ENCODE measurements at places on chromosomes 12 and 14.

- no peak for DNase-seq
Observed at GRCh38 chr12:42119085-42119633, 25.5 kb downstream of the GXYLT1 start.

- no peak for DNase-seq
Observed at GRCh38 chr12:6827982-6828780, at the start of gene P3H3. Gene P3H3, plus strand, starts transcription at chr12:6828407. Its CDS starts 34 bp downstream, at chr12:6828441.

DNA sequence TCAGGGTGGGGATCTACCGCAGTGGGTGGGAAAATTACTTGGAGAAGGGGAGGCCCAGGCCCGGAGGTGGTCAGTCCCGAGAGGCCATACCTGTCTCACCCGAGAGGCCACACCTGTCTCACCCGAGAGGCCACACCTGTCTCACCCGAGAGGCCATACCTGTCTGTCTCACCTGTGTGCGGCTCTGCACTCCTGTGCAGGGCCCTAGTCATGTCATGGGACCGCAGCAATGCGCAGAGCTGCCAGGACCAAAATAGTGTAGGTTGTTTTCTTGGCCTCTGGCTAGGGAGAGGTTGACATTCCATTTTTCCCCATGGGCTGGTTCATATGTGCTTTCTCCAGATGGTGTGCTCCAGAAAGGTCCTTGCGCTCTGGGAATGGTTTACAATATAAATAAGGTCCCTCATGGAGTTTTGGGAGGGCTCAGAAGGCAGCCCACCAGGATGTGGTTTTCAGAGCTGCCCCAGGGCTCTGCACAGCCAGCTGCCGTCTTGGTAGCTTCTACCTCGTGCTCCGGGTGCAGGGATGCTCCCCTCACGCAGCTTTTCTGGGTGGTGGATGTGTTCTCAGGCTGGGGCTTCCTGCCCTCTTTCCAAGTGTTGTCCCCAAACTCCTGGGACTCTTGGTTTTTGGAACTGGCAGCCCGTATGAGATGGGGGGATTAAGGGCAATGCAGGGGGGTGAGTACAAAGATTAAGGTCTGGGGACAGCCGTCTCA lies 58.2 kb downstream of the CACNA1C start:
- no peak for DNase-seq

GRCh38 chr12:50275556-50275955 lies 7.8 kb downstream of the LIMA1 start:
- DNase-seq, result no peak

DNA sequence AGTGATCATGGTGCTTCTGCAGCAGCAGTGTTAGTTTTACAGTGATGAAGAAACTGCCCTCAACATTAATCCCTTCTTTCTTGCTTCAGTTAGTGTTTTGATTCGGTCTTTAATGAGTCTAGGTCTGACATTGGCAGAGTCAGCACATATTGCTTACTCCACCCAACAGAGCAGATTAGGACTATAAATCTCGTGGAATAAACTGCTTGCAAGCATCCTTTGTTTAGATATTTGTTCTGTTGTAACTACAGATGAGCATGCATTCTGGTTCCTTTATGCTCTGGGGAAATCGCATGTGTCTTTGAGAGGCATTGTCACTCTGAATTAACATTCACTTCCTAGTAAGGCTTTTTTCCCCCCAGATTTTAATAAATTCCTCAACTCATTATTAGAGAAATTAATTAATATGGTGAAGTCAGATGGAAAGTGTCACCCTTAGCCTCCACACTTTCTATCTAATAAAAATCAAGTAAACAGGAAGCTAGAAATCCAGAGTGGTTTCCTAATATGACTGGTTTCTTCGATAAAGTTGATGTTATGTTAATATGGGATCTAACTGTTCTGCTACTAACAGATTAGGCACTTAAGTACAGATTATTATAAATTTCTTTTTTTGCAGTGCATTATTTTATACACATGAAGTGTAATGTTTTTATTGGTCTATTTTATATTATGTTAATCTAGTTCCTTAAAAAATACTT lies 86.2 kb upstream of the SSTR1 start:
- DNase-seq, result no peak

GRCh38 chr12:59715434-59715833 lies 119.6 kb downstream of the SLC16A7 start:
- DNase-seq, result no peak

DNA sequence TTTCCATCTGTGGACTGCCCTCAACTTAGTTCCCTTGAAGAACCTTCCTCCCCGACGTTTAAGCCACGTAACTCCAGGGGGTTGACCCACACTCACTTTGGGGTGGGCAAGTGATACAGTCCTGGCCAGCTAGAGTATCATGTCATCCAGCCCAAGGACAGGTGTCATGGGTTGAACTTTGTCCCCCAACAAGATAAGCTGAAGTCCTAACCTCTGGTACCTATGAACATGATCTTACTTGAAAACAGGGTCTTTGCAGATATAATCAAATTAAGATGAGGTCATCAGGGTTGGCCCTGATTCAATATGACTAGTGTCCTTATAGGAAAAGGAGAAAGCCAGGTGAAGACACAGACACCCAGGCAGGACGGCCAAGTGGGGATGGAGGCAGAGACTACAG lies 68.6 kb downstream of the ITPK1 start:
- DNase-seq, result no peak

DNA sequence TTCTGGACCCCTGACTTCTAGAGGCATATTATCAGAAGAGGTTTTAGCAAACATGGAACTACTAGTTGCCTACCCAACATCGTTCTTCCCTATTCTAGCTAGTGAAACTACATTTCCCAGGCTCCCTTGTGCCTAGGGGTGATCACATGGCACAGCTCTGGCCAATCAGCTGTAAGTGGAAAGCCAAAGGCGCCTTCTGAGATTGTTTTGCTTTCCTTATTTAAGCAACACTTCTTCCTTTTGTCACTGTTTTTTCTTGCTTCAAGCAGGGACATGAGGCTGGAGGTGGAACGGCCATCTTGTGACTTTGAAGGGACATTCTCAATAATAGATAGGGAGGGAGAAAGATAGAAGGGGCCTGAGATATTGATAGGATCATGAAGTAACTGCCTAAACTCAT lies 136.7 kb downstream of the ZNF664 start:
- no peak for DNase-seq

- DNase-seq, result no peak
Observed at GRCh38 chr14:92014040-92014439, 25.8 kb downstream of the TRIP11 start.

- DNase-seq, result no peak
Observed at GRCh38 chr14:81952917-81953316, 419.3 kb upstream of the SEL1L start.

- DNase-seq, result no peak
Observed at GRCh38 chr12:19082365-19082911, 47.1 kb upstream of the PLEKHA5 start.

GRCh38 chr12:127595506-127595905 lies 671.5 kb upstream of the TMEM132C start:
- DNase-seq, result no peak

- DNase-seq, result no peak
Observed at GRCh38 chr14:60575008-60575407, 66.1 kb downstream of the SIX6 start.

- DNase-seq, result no peak
Observed at GRCh38 chr12:106178562-106178961, 39.8 kb upstream of the NUAK1 start.

GRCh38 chr12:82182601-82183190 lies 175.5 kb downstream of the CCDC59 start:
- no peak for DNase-seq

GRCh38 chr12:47995981-47996401 lies 8.3 kb downstream of the COL2A1 start:
- no peak for DNase-seq

DNA sequence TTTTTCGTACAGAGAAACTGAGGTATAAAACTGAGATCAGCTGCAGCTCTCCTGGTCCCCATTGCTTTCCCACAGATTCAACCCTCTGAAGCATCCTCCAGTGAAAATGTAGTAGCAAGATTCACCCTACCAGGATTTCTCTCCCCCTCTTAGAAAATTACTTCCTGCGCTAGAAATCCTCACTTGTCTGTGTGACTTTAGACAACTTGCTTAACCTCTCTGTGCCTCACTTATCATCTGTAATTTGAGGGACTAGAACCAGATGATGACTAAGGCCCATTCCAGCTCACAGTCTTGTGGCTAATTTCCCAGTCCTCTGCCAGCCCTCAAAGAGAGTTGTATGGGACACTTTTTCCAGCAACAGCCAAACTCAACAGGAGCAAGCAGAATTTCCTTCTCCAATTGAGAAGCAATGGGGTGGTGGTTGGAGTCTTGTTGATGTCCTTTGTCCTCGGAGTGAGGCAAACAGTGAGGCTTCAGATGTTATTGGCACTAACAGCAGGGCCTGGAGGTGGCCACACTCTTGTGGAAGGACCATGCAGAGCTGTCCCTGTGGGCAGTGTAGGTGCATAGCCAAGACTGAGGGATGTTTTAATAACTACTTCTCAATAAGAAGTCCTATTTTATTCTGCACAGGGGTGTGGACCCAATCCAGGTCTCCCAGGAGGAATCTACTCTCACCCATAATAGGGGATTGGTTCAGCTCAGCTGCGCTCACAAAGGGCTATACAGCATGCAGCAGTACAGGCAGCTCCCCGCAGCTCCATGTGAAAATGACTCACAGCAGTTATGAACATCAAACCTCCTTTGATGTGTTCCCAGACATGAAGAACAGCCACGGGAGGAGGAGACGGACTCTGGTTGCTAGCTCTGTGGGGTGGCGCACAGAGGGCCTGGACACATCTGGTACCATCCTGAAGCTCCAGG lies 200.1 kb downstream of the DAD1 start:
- no peak for DNase-seq

DNA sequence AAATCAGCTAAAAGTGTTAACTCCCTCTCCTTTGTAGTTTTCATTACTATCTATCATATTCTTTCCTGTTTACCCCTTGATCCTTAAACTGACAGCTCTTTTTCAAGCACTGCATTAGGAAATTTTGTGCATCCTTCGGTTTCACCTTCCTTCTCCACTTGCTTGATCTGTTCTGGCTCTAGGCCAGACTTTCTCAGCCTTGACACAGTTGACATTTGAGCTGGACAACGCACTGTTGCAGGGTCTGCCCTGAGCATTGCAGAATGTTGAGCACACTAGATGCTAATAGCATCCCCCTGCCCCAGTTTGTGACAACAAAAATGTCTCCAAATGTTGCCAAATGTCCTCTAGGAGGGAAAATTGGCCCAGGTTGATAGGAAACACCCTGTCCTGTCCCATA lies 75.4 kb upstream of the KCNJ8 start:
- DNase-seq, result no peak

- peak; percentile 51 for DNase-seq
Observed at GRCh38 chr12:108950991-108951739, 69.7 kb downstream of the SVOP start.
